ENCODE measurements at places on chromosomes 12 and 14. TPM values are rescaled to one million over a fixed set of nuclear protein-coding genes. Genes with fewer than 3 reads are reported as not detected.

DNA sequence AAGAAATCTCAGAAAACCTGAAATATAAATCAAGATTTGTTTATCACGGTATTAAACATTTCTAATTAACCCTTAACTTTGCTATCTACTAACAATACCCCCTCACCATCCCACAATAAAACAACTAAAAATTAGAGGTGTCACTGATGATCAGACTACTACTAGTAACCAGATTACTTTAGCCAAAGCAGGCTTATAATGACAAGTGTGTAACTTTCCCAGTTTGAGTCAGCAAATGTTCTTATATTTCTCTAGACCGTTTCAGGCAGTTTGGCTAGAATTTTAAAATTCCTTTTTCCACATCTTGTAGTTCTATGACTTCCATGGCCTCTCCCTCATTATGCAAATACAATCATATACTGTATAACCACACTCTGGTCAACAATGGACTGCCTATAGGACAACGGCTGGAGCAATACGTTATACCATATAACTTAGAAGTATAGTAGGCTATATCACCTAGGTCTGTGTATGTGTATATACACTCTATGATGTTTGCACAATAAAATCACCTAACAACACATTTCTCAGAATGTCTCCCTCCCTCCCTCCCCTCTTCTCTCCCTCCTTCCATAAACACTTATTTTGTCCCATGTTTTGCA, 102.1 kb downstream of the DENND5B start:
- no peak overlapping the region for H3K4me3 ChIP-seq
- no peaks in the 10 kb centered on the region for H3K36me3 ChIP-seq
- no peaks in the 10 kb centered on the region for H3K27me3 ChIP-seq
- H3K4me1 ChIP-seq: peaks cover 14% of the 10 kb centered on the region
- no peak for DNase-seq
- H3K27ac ChIP-seq: no peak overlapping the region

DNA sequence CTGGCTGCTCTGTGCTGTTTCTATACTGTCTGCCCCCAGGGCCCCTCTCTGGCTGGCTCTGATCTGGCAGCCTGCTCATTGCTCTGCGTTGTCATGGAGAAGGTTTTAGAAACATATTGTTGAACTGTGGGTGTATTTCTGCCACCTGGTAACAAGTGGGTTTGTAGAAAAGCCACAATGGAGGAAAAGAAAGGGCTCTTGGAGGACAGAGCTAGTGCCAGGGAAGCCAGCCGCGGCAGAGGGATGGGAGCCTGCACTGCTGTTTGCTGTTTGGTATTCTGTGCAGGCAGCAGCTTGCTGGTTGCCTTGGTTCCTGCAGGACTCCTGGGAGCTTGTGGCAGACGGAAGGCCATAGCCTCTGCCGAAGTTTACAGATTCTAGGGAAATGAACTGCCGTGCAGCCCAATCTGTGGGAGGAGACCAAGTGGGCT, 15.1 kb downstream of the CCDC177 start:
- H3K27ac ChIP-seq: no peak overlapping the region
- no peak for DNase-seq
- no peak overlapping the region for H3K4me3 ChIP-seq
- H3K27me3 ChIP-seq: peaks cover 23% of the 10 kb centered on the region
- H3K36me3 ChIP-seq: no peaks in the 10 kb centered on the region
- H3K4me1 ChIP-seq: no peaks in the 10 kb centered on the region

DNA sequence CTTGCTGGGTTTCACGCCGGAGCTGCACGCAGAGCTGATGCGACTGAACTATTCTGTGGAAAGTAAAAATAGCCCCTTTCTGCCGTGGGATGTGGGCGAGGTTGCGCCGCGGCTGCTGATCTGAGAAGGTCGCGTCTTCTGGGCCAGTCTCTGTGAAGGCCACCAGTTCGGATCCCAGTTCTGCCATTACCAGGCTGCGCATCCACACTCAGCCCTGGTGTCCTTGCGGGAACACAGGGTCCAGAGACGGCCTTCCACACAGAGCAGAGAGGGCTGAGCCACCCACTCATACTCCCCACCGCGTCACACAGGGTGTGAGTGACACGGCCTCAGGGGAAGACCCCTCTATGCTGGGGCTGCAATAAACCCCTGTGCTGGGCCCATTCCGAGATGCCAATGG, 13.9 kb downstream of the GALNT9 start:
- no peak overlapping the region for H3K27ac ChIP-seq
- no peaks in the 10 kb centered on the region for H3K4me1 ChIP-seq
- DNase-seq: no peak
- H3K36me3 ChIP-seq: no peaks in the 10 kb centered on the region

DNA sequence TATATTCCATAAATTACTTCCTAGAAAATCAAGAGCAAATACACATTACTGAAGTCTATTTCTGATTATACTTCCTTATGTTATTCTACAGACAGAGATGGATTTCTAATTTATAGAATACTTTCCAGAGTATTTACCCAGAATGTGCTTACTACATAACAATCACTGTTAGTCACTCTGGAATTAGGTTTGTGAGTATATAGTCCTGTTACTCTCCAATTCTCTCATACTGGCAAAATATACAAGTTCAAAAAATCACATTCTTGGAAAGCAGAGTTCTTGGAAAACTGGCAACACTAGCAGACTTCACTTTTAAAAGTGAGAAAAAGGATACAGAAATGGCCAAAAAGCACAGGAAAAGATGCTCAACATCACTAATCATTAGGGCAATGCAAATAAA, 7.3 kb downstream of the PPP2R5E start:
- DNase-seq: no peak
- no peak overlapping the region for H3K4me3 ChIP-seq
- no peaks in the 10 kb centered on the region for H3K4me1 ChIP-seq
- peaks cover 41% of the 10 kb centered on the region for H3K36me3 ChIP-seq
- no peak overlapping the region for H3K27ac ChIP-seq

- H3K27ac ChIP-seq: no peak overlapping the region
- H3K4me1 ChIP-seq: no peaks in the 10 kb centered on the region
- no peaks in the 10 kb centered on the region for H3K27me3 ChIP-seq
- DNase-seq: no peak
- H3K4me3 ChIP-seq: no peak overlapping the region
Observed at GRCh38 chr14:76080471-76080870, 71.3 kb upstream of the GPATCH2L start.

DNA sequence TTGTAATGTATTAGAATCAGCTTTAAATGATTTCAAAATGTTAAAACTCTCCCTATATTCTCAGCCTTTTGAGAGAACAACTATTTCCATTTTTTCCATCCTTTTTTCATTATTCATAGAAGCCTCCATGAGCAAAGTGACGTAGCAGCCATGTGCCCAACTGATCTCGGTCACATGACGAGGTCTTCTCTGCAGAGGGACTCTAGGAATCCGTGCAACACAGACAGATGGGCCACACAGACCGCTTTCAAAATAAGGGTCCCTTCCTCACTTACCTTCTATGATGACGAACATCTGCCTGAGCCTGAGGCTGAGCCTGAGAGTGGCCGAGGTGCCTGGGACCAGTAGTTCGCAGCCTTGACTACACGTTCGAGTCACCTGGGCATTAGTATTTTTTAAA, 293.8 kb downstream of the FOXN3 start:
- no peak overlapping the region for H3K27ac ChIP-seq
- peaks cover 8% of the 10 kb centered on the region for H3K27me3 ChIP-seq
- H3K4me1 ChIP-seq: no peaks in the 10 kb centered on the region
- no peaks in the 10 kb centered on the region for H3K36me3 ChIP-seq
- no peak overlapping the region for H3K4me3 ChIP-seq

Gene KLHL33
- total RNA-seq: not detected

Gene CCDC177
- total RNA-seq: 0.34 TPM

All from suprapubic skin (tissue), 4 donors.